ENCODE measurements at places on chromosomes 7 and 10.

DNA sequence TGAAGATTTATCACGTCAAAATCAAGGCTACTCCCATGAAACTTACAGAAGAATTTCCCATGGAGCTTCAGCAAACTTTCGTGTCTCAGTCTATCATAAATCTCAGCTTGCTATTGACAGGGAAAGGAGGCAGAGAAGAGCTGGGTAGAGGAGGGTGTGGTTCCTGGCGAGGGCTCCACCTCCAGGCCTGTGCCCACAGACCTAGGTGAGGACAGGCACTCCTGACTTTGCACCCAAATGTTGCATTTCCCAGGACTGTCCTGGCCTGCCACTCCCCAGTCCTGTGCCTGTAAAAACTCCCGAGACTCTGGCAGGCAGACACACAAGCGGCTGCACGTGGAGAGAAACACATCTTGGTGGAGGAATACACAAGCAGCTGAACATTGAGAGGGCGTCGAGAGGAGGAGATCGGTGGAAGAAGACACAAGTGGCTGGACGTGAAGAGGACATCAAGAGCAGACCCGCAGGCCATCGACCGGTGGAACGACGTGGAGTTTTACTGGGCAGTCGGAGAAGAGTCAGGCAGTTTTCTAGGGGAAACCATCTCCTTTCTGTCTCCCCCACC, 145.1 kb downstream of the CTNNA3 start:
- no peak for DNase-seq

GRCh38 chr10:99540657-99541531, 8.2 kb downstream of the NKX2-3 start:
- DNase-seq = no peak

DNA sequence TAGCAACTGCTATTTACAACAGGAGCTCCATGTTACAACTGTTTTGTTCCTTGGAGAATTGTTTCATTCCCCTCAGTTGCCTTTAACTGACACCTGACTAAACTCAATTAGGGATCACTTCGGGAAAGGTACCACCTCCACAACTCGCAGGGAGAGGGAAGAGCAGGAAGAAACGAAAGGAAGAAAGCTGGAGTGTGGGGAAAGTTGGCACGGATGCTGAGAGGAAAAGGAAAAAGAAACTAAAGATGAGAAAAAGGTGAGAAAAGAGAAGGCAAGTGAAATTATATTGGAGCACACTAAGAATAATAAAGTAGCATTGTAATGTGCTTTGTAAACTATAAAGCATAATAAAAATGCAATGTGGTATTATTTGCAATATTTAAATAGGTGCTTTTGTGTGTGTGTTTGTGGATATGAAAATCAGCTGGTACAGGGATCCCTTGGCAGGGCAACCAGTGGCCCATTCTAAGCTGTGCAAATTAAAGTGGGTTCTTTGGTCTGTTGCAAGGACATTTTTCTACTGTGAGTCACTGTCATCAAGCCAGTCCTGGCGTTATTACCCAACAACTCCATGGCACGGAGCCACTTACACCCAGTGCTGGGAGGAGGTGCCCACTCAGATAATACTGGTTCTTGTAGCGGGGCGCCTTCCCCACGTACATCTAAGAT, 45.9 kb downstream of the HIPK2 start:
- peak; percentile 80 for DNase-seq

GRCh38 chr10:26543567-26544306, 105.6 kb downstream of the APBB1IP start:
- DNase-seq = no peak

- peak; percentile 52 for DNase-seq
Observed at GRCh38 chr7:17781491-17782215, 158.6 kb downstream of the SNX13 start.

- no peak for DNase-seq
Observed at GRCh38 chr10:63697956-63698786, 177.0 kb downstream of the REEP3 start.

DNA sequence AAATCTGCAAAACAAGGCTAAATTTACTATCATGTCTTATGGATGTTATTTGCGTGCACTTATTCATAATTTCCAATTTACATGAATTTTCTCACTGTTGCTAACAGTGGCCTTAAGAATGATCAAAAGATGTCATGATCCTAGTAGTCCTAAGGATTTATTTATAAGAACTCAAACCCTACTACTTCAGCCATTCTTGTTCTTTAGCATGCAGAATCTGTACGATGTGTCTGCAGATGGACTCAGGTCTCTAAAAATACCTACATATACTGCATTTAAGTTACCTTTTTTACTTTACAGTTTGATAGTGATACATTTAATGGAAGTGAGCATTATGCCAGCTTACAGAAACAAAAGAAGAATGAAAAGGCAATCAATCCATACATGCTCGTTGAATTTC, 91.2 kb downstream of the ZNF277 start:
- DNase-seq = no peak

DNA sequence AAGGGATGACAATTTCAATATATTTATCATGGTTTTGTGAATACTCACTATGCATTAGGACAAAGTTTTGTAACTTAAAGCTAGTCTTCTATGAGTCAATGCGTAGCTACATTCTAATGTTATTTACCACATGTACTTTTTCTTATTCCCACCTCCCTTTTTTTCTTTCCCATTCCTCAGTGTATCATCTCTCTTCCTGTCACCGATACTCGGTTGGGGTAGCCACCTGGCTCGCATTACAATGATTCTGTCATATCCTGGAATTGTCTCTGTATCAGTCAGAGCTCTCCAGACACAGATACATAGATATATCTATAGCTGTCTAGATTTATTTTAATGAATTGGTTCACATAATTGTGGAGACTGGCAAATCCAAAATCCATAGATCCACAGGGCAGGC, 9.8 kb upstream of the RALA start:
- DNase-seq = peak; percentile 83

DNA sequence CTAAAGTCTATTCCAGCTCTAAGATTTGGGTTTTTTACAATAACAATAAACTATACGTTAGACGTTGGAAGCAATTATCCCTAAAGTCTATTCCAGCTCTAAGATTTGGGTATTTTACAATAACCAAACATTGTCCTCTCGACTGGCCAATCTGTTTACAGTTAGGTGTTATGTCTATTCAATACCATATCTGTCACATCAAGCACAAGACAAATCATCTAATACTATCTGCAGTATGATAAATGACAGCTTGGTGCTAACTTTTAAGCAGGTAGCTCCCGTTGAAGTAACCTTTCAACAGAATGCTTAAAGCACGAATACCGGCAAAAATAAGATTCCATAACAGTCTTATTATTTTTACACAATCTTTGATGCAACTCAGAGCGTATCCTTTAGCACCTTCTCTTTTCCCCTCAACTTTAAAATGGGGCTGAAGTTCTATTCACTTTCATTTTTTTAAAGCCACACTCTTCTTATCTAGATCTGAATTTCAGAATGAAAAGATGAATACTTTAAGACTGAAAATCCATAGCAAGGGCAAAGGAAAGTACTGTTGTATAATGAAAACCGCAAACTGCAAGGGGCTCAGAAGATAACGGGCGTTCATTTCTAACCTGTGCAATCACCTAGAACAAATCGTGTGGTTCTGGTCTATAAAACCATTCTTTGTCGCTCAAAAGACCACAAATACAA, 925 bp downstream of the H2AZ2 start:
- DNase-seq = no peak

All from lung microvascular endothelial cell (primary cell).